Stimulated activated CD8-positive, alpha-beta memory T cell treated with anti-CD3 and anti-CD28 coated beads, Interleukin-12 subunit alpha, Interleukin-12 subunit beta, amount 100 ng/mL, for 1 hour (primary cell): ENCODE measurements at places on chromosomes 5 and 9.

DNA sequence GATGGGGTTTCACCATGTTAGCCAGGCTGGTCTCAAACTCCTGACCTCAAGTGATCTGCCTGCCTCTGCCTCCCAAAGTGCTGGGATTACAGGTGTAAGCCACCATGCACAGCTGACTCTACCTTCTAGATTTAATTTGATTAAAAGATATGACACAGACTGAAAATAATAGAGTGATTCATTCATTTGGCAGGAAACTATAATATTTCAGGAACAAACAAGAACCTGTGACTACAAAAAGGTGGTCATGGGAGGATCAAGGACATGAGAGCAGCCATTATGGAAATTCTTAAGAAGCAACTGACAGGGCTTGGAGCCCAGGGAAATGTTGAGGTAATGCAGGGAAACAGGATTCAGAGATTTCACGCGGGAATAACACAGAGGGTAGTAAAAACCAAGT is 265.5 kb upstream of the DAP start:
- DNase-seq: no peak

DNA sequence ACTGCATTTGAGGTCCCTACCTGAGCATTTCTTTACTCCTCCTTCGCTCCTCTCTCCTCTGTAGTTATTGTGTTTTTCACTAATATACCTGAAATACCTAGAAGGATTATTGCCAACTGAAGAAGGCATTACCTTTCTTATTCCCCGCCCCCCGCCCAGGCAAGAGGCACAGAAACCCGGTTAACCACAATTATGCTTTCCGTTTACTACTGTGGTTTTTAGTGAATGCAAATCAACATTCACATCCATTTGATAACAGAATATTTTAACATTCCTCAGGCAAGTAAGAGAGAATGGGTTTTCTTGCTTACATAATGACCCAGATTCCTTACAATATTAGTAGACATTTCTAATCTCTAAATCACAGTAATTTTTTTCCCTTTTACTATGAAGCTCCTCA is 136.9 kb downstream of the PCSK5 start:
- no peak for DNase-seq

- DNase-seq: no peak
Observed at GRCh38 chr5:57931807-57932206, 449.2 kb upstream of the ACTBL2 start.

DNA sequence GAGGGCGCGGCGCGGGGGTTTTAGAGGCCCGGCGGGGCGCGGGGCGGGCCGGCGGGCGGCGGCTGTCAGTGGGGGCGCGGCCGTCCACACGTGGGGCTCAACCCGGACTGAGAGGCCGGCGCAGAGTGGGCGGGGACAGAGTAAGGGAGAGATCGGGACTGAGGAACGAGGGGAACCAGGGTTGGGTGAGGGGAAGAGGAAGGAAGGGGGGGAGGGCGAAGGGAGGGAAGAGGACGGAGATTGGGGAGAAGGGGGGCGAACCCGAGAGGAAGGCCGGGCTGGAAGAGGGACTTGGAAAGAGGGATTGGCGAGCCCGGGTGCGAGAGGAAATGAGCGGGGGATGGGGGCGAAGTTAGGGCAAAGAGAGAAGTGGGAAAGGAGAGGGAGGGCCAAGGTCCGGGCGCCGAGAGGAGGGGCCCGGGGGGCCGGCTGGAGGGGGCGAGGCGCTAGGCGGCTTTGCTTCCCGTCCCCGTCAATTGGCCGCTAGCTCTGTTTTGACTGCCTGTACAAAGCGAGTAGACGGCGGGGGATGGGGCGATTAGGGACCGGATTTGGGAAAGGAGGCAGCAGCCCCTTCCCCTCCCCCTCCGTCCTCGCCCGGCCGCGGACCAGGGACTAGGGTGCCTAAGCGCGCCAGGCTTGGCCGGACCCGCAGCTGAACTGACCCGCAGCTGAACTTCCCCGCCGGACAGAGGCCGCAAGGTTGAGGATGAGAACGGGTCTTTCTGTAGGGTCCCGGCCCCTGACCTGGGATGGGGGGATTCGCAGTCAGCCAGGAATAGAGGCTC is 399 bp upstream of the FBN2 start:
- no peak for DNase-seq

DNA sequence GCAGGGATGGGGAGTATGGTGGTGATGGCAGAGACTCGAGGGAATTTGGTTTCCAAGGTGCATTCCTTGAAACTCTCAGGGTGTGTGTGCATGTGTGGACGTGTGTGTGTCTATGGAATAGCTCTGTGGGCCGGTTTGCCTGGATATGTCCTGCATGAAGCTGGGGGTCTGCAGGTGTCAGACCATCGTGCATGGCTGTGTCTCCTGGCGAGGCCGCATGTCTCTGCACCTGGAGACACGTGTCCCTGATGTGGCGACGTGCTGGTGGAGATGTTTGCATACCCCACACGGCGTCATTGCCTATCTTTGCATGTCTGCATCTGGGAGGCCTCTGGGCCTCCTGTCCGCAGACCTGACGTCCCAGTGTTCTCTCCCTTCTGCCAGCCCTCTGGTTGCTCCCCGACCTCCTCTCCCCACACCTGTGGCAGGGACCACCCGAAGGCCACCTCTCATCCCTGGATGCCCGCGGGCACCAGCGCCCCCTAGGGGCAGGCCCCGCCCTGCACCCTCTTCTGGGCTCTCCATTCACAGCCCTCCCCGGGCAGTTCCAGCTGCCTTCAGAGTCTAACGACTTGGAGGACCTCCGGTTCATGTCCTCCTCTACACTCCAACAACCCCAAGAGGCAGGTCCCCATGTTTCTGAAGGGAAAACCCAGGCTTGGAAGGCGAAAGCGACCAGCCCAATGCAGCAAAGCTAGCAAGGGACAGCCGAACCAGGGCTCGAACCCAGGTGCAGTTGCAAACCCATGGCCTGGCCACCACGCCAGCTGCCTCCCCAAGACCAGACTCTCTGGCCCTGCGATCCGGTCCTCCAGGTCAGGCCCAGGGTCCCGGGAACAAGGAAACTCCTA is 88.6 kb downstream of the LMX1B start:
- no peak for DNase-seq

DNA sequence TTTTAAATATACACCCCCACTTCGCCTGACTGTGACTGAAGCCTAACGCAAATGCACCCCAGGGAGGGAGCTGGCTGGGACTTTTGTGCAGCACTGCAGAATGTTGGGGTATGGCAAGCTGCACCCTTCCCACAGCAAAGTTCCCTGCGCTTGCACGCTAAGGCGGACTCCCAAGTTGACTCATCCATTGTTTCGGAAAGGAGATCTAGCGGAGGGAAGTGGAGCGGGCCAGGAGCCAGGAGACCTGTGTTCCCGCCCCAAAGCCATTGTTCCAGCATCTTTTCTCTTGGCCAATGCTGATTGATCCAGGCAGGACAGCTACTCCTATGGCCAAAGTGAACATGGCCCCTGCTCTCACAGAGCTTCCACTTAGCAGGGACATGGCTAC is 202.9 kb downstream of the AOPEP start:
- DNase-seq: no peak

DNA sequence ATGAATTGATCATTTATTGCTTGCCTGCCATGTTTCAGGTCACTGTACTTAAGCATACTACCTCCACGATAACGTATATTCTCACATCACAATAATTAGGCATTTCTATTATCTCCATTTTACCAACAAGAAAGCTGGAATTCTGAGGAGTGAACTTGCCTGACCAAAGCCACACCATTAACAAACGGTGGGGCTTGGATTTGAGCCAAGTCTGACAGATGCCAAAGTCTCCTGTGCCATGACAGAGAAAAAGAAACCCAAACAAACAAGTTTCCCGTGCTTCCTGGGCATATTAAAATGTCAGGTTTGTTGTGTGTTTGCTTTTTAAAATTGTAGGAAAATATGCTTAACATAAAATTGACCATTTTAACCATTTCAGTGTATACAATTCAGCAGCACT is 40.8 kb upstream of the KCNV2 start:
- no peak for DNase-seq

GRCh38 chr5:35477321-35477720 is 140.3 kb upstream of the SPEF2 start:
- no peak for DNase-seq

GRCh38 chr9:111483439-111483857 is 735 bp downstream of the ECPAS start:
- DNase-seq: peak; percentile 25

GRCh38 chr5:95907067-95907705 is 54.5 kb downstream of the ELL2 start:
- DNase-seq: no peak

GRCh38 chr5:67002832-67003684 is 193.5 kb downstream of the CD180 start:
- no peak for DNase-seq

DNA sequence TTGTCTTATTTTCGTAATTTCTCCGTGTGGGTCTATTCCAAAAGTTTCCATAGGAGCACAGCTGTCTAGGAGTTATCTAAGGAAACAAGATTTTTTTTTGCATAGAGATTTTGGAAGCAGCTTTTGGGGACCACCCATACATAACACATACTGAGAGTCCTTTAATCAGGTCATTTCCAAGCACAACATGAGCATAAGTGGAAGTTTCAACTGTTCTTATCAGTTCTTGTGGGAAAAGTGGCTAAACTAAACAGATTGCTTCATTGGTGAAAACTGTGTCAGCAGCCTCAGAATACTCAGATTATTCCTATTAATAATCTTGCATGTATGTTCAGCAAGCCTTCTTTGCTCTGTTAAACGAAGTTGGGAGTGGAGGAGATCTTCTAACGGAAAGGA is 153.6 kb upstream of the TYRP1 start:
- DNase-seq: no peak

DNA sequence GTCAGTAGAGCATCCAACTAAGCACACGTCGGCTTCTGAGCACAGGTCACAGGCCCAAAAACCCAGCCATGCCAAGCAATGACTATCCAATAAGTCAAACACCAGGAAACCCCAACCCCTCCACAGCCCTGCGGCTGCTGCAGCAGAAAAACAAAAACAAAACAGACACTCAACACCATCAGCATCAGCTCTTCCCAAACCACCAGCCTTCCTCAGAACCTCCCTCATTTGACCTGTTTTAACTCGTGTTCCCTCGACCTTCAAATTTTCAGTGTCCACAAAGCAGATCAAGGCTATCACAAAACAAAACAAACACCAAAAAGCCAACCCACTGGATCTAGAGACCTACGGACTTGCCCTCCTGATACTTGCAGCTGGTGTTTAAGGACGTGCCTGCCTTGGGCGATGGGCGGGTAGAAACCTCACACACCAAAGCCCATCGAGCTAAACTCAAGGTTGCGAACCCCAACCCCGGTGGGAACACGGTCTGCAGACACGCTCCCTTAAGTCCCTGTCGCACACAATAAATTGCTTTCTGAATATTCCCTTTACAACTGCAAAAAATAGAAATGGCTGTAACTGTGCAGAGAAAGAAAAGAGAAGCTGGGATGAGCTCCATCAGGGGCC is 247.1 kb upstream of the ANKRD55 start:
- no peak for DNase-seq

- no peak for DNase-seq
Observed at GRCh38 chr9:107841076-107841475, 351.5 kb upstream of the KLF4 start.

DNA sequence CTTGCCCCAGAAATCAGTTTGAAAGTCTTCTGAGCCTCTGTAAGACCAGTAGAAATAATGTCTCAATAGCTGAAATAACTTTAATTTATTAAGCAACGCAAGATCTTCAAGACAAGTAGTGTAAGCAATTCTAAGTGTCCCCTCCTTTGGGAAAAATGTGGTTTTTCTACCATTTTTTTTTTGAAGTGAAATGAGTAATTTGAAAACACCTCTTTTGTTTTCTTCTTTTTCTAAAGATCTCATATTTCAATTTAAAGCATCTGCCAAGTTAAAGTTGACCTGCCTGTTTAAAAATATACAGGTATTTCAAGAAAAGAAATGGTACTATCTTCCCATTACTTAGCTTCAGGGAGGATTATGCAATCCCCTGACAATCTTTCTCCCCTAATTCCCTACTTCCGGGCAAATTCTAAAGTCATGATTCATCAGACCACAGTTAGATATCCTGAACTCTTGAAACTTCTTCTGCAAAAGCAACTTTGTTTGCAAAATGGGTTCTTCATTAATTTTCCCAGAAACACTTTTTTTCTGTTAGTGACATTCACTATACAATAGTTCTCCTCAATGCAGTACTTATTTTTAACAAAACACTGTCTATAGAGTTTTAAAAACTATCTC is 7.8 kb upstream of the ANXA1 start:
- no peak for DNase-seq

DNA sequence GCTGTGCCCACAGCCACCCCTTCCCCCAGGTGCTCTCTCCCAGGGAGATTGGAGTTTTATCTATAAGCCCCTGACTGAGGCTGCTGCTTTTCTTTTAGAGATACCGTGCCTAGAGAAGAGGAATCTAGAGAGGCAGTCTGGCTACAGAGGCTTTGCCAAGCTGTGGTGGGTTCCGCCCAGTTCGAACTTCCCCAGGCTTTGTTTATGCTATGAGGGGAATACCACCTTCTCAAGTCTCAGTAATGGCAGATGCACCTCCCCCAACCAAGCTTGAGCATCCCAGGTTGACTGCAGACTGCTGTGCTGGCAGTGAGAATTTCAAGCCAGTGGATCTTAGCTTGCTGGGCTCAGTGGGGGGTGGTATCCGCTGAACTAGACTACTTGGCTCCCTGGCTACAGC is 157.4 kb downstream of the CAAP1 start:
- no peak for DNase-seq
